ENCODE measurements at places on chromosomes 11 and 22. TPM values are rescaled to one million over a fixed set of nuclear protein-coding genes. Genes with fewer than 3 reads are reported as not detected.
A peak's percentile ranks its signal among the peaks of the same experiment; 100 is the strongest.

DNA sequence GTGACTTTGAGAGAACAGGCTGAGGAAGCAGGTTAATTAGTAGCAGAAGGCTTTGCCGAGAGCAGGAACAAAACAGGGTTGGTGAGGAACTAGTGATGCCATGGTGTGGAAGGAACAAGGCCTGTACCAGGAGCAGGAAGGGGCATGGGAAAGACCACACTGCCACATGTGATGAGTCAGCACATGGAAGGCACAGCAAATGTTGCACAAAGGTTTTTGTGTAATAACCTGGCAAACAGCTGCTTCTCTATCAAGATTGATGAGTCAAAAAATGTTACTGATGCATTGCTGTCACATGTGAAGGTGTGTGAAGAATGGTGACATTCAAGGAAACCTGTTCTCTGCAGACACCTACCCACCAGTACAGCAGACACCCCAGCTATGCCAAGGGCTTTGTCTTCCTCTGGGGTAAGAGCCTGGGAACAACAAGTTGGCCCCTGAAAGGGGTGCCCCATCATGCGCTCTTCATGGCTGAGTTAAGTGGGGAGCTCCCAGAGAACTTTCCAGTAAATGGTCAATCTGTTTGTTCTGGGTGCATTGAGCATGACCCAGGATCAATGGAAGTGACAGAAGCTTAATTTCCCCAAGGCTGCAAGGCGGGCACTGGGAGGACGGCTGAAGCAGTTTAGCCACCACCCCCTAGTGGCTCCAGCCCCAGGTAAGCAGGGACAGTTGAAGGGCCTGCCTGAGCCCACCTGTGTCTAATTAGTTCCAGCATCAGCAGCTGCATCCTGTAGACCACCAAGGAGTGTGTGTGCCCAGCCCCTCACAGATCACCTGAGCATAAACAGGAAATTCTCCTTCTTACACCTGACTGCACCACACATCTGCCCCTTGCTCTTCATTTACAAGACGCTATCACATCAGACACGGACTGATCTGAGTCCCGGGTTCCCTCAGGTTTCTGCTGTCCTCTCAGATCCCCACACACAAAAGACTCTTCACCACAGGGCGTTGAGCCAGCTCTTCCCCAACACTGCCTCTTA lies 47.6 kb downstream of the GGTLC2 start:
- no peaks in the 10 kb centered on the region for H3K4me1 ChIP-seq
- no peaks in the 10 kb centered on the region for H3K27me3 ChIP-seq
- H3K36me3 ChIP-seq, result no peaks in the 10 kb centered on the region
- DNase-seq, result no peak
- H3K27ac ChIP-seq, result no peak overlapping the region

- DNase-seq, result no peak
- no peak overlapping the region for H3K27ac ChIP-seq
- H3K27me3 ChIP-seq, result peaks cover 9% of the 10 kb centered on the region
Observed at GRCh38 chr11:19730373-19730772, 17.7 kb downstream of the NAV2 start.

DNA sequence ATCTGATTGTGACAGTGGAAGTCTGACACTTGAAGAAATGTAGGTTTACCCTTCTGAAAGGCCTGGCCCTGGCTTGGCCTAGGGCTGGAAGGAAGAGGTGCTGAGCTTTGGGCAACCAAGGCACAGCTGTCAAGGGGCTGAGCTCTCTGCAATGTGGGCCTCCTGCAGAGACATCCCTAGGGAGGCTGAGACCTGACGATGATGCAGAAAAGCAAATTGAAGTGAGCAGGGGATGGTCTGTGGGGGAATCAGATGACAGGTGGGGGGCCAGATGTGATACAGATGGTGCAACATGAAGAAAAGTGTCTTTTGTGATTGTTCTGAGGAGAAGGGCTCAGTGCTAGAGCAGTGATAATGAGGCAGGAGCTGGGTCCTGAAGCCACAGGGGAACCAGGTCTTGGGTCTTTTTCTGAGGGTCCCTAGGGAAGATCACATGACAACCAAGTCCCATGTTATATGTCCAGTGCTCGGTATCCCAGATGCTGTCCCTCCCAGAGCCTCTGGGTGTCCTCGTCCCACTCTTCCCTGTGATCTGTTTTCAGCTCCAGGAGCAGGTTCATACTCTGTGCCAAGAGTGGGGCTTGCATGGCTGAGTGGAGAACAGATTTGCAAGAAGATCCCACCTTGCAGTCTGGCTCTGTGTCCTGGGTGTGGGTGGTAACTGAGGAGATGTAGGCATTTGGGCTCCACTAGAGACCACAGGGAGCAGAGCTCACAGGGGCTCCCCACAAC lies 79.9 kb upstream of the VPREB1 start:
- H3K4me3 ChIP-seq, result no peak overlapping the region
- peaks cover 11% of the 10 kb centered on the region for H3K27me3 ChIP-seq
- H3K36me3 ChIP-seq, result no peaks in the 10 kb centered on the region
- DNase-seq, result no peak

GRCh38 chr22:49979587-49980264 lies 19.2 kb downstream of the PIM3 start:
- H3K27ac ChIP-seq, result peak overlapping the region; percentile 73
- peak; percentile 69 for DNase-seq
- peaks cover 29% of the 10 kb centered on the region for H3K4me1 ChIP-seq
- peaks cover 33% of the 10 kb centered on the region for H3K36me3 ChIP-seq
- H3K27me3 ChIP-seq, result peaks cover 8% of the 10 kb centered on the region

LMNTD2 gene
- 0.47 TPM for total RNA-seq

- H3K27me3 ChIP-seq, result peaks cover 28% of the 10 kb centered on the region
- no peak overlapping the region for H3K27ac ChIP-seq
- no peaks in the 10 kb centered on the region for H3K4me1 ChIP-seq
- no peaks in the 10 kb centered on the region for H3K36me3 ChIP-seq
- DNase-seq, result no peak
Observed at GRCh38 chr11:68989936-68990606, 9.3 kb upstream of the MRGPRD start.
